Esophagus squamous epithelium (tissue), 5 donors: ENCODE measurements at places on chromosomes 13 and 19.

DNA sequence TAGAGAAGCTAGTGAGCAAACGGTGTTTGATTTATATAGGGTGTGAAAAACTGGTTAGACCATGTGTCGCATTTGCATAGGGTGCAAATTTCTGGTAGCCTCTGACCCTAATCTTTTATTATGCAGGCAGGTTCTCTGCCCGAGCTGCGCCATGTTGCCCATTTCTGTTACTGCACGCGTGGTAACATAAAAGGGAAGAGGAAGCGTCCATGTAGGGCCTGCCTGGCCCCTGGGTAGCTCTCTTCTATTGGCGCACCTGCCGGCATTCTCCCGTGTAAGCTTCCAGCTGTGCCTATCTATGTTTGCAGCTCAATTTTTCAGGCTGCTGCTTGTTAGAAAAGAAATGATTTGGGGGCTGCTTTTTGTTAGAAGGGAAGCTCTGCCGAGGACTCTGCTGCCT lies 14.0 kb upstream of the CD70 start:
- no peak for DNase-seq

- no peak for DNase-seq
These were observed 18.0 kb downstream of the ZC3H4 start for GRCh38 chr19:47095476-47096099.

DNA sequence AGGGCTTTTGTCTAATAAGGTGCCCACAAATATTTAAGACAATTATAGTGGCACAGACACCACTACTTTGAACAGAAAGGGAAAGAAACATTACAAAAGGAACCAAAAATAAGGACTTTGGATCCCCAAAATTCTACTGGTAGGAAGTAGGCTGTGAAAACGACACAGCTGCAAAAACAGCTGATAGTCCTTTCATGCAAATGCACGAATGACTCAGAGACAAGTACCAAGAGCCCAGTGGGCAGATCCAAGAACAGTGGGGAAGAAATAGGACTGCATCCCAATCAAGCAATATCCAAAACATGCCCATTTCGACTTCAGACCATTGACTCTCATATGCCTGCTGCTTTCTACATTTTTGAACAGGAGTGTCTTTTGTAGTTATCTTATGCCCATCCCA lies 269.4 kb upstream of the NBEA start:
- DNase-seq: no peak

- no peak for DNase-seq
These were observed 40.4 kb downstream of the CRTC1 start for GRCh38 chr19:18723871-18724377.

- no peak for DNase-seq
These were observed 4.2 kb downstream of the KLK3 start for GRCh38 chr19:50858886-50859285.

- peak; percentile 79 for DNase-seq
These were observed 547 bp upstream of the INTS6 start for GRCh38 chr13:51453207-51453958.

GRCh38 chr13:66222127-66222526 lies 1008.0 kb downstream of the PCDH9 start:
- no peak for DNase-seq

DNA sequence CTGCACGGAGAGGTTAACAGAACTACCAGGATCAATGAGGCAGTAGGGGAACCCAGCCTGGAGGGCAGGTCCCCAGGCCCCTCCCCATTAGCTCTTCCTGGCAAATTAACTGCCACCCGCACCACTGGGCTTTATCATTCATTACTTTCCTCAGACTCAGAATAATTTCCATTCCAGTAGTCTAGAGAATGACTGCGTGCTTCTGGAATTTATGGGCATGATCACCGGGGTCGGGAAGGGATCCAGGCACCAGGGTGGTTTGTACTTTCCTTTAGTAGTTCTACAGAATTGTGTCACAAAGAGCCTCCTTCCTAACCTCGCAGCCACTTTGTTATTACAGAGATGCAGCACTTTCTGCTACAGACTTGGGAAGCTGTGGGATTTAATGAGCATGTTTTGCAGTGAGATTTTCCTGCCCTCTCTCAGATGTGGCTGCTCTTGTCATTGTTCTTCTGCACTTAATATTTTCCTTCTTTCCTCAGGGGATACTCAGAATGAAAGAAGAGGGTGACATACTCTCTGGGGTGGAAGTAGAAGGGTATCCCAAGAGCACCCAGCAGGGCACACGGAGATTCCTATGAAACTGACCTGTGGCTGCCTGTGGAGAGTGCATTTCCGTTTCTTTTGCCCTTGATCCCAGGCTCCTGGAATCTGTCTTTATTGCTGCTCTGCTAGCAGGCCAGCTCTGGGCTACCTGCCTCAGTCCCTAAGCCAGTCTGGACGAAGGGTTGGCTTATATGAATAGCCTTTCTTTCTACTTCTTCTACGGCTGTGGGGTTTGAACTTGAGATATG lies 285.0 kb upstream of the SLC10A2 start:
- DNase-seq: no peak

DNA sequence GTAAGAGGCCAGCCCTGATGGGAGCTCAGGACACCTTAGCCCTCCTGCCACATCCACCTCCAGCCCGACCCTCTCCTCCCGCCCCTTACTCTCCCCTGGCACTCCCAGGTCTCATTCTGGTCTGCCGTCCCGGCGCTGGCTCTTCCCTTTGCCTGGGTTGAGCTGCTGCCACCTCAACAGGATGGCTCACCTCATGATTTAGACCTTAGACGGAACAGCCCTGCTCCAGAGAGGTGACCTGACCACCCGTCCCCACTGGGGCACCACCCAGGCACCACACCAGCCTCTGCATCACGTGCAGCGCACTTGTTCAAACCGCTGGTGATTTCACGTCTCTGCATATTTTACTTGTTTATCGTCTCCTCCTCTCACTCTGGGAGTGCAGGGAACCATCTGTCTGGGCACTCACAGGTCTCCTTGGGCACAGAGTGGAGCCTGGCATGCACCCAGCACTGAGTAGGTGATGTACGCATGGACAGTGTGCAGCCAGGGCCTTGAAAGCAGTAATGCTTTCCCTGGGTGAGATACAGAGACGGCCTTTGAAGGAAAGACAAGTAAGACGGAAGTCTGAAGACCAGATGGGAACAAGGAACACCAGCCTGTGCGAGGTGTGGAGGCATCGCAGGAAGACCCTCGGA lies 183.1 kb downstream of the KATNAL1 start:
- no peak for DNase-seq

- no peak for DNase-seq
These were observed 41.2 kb upstream of the UBAC2 start for GRCh38 chr13:99159331-99160061.

- DNase-seq: no peak
These were observed 7.6 kb upstream of the BICRA start for GRCh38 chr19:47601180-47601904.

GRCh38 chr13:50224534-50224933 lies 209.3 kb downstream of the KCNRG start:
- no peak for DNase-seq

DNA sequence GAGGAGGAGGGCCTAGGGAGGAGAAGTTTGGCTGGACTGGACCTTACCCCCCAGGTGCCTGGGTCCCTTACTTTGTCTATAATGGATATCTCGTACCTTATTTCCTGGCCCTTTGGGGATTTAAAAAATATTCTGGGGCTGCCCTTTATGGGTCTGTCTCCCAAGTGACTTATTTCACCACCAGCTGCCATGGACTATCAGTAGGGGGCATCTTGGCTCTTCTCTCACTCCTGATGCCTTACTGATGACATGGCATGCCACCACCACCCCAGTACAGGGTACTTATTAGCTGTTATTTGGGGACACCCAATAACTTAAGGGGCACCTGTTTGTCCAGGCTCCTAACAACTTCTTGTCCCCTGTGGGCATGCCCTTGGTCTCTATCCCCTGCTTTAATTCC lies 38.0 kb downstream of the NFIX start:
- no peak for DNase-seq

DNA sequence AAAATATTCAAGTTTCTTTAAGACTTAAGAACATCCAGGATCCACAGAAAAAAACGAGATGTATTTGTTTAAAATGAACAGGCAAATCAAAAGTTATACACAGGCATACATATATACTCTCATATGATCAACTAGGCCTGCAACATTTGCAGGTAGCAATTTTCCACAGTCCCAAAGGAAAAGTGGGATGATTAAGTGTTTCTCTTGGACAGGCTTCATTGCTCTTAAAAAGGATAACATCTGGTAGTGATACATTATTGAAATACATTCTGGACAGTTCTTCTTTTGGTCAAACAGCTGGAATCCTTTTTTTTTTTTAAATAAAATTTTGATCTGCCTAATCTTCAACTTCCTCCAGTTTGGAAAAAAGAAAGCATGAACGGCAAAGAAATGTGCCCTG lies 114.8 kb upstream of the TDRD3 start:
- DNase-seq: no peak

DNA sequence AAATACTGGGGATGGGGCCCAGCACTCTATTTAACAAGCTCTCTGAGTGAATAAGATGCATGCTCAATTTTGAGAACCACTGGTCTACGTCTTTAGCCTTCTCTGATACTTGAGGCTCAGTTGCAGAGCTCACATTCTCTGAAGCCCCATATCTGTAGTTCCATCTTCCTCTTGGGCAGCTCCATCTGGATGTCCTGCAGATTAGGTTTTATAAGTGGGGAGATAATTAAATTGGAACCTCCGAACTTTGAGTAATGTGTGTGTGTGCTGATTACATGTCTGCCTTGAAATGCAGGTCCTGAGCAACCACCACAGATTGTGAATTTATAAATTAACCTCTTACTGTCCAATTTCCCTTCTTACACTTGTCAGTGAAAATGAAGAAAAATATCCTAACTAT lies 7.2 kb upstream of the RASL11A start:
- no peak for DNase-seq

DNA sequence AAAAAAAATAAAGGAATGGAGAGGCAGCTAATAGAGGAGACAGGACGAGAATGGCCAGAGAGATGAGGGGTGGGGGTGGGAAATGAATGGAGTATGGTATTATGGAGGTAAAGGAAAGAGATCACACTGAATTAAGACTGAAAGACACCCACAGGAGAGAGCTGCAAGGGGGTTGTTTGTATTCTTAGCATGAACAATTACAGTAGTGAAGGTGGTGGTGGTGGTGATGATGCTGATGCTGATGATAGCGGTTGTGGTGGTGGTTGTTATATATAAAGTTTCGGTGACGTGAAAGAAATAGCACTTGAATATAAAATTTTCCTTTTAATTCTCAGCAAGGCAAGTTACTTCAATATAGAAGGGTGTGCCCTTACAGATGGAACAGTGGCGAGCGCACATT lies 2.8 kb upstream of the ADGRE3 start:
- no peak for DNase-seq

DNA sequence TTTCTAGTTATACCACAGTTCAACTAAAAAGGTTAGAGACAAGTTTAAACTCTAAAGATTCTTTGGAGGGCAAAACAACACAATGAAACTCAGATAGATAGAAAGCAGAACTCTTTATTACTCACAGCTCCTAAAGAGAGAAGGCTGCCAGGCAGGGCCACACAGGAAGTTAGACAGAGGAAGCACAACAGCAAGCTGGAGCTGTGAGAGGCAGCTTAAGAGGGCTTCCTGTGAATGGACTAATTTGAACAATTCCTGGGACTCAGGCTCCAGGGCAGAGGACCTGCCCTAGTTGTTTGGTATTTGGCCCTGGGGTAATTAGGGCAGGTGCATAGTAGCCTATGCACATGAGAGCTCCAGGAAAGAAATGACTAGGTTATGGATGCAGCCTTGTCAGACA lies 803.6 kb downstream of the DIAPH3 start:
- DNase-seq: no peak

DNA sequence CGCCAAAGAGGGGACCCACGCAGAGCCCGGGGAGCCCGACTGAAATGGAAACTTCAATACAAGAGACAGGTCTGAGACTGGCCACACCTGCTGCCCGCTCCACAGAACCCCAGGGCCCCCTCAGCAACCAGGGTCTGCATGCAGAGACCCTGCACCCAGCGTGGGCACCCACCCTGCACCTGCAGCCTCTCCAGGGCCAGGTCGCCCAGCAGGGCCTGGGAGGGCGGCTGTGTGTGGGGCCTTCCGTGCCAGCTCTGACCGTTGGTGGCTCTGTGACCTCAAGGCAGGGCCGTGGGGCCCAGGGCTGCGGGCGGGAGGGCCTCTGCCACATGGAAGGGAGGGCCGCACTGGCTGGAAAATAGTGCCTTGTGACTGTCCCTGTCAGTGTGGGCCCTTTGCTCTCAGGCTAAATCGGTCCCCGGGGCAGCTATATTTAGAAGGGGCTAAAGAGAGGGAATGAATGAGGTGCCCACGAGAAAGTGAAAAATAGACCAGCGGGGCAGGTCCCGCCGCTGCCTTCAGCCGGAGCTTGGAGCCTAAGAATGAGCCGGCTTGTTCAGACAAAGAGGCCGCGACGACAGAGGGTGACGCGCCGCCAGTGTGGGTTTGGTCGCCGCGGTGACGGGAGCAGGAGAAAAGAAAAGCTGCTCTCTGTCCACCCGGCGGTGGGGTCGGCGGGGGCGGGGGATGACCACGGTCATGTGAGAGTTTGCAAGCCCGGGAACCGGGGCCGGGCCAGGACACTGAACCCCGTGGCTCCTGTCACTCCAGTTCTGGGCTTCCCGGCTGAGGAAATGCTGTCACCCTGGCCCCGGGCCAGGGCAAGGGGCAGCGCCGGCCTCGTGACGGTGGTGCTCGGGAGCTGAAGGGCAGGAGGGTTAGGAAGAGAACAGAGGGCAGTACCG lies 70.5 kb downstream of the GADD45B start:
- no peak for DNase-seq

GRCh38 chr13:95485045-95485517 lies 67.4 kb upstream of the CLDN10 start:
- DNase-seq: no peak

- no peak for DNase-seq
These were observed 23.2 kb downstream of the ZIC5 start for GRCh38 chr13:99948411-99948810.

- DNase-seq: no peak
These were observed 19.6 kb downstream of the CELF5 start for GRCh38 chr19:3243819-3244700.

GRCh38 chr19:1615156-1615765 lies 10.0 kb upstream of the UQCR11 start:
- DNase-seq: no peak

DNA sequence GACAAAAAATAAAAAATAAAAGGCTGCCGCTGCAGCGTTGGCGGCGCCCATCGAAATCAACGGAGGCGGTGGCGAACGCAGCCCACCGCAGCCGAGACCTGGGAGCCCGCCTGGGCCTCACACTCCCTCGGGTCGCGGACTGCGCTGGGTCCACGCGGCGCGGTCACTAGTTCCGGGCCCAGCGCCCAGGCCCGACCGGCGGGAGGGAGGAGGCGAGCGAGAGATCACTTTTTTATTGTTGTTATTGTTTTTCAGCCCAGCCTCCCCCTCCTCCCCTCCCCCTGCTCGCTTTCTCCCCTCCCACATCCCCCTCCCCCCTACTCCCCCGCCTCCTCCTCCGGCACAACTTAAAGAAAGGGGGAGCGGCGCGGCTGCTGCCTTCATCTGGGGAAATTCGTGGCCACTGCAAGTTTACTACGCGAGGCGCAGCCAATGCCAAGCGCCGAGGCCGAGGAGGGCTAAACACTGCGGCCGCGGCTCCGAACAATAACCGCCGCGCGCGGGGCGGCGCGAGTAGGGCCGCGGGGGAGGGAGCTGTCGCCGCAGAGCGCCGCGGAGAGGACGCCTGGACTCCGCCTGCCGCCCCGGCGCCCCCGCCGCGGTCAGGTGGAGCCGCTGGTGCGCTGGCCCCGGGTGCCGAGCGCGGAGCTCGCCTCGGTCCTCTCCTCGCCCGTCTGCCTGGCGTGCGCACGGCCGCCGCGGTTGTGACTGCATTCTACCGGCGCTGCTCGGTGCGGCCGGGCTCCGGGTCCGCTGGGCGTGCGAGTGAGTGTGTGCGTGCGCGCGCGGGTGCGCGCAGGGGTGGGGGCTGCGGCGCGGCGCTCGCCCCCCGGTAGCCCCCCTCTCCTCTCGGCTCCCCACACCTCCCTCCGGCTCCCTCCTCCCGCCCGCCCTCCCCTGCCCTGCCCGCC lies 505 bp upstream of the ZIC2 start:
- no peak for DNase-seq
